Activated effector memory CD4-positive, alpha-beta T cell treated with anti-CD3 and anti-CD28 coated beads, Interleukin-2, amount 50 U/mL, for 16 hours (primary cell): ENCODE measurements at places on chromosomes 2 and 18.

DNA sequence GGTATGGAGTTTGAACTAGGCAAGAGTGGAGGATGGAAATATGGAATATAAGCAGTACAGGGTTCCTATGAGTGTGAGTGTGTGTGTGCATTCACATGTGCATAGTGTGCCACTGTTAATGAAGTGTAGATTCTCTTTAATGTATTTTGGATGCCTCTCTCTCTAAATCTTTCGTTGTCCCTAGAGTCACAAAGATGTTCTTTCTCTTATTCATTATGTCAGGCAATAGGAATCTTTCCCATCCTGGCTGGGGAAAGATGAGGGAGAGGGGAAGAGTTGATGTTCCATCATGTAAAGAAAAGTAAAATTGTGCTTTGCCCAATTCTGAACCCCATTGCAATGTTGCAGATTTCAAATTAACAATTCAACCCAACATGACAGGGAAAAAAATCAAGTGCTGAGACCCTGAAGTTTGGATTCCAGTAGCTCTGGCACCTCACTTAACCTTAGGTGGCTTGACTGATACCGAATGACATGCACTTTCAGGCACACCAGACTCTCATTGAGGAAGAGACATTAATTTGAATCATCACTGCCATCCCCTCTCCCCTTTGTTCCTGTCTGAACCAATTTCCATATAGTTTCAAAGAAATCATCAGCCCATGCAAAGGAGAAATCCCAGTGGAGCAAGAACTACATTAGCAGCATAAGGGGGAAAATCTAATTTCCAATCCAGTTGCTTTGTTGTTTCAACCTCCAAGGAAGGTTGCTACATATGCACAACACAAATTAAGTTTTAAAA lies 28.0 kb downstream of the KLF7 start:
- no peak for DNase-seq

GRCh38 chr2:102839668-102840388 lies 78.0 kb downstream of the TMEM182 start:
- no peak for DNase-seq

DNA sequence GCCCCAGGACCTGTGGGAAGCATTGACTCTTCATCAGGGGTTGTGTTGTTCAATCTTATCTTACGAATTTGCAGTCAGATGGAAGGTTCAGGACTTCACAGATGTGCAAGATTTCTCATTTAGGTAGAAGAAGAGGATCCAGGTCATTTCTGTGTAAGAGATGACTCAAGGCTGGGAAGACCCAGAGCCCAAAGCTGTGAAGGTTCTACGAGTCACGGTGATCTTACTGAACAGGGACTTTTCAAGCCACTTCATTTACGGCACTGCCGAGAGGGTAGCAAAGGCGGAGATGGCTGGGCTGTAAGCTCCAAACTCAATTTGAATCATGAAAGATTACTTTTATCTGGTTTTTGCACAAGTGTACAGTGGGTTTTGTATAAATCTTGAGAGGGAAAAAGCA lies 228.0 kb upstream of the MEX3C start:
- no peak for DNase-seq

DNA sequence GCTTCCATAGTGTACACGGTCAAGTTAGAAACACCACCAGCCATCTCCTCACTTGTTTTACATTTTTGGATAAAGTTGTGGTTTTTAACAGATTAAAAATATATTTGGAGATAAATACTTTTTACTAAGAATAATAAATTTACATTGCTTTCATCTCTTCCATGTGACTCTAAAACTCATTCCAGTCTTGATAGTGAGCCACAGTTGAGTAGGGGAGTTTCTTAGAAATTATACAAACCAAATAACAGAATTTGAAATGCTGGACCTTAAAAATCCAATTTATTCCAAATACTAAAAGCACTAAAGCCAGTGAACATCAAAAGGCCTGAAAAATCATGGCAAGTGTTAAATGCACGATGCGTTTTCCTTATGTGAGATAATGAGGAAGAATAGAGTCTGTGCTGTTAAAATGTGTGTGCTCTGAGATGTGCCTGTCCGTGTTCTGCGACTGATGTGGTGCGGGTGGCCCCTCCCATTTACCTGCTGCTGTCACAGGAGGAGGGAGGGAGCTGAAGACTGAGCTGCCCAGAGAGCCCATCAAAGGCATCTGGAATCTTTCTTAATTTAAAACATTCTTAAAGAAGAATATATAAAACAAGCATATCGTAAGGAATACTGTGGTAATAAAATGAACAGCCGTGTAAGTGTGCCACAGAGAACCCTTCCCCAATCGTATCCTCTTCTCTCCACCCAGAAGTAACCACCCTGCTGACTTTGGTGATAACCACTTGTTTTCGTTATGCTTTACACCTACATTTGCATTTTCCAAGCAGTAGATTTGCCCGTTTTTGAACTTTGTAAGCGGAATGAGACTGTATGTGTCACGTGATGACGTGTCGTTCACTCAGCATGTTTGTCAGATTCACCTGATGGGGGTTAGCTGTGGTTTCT lies 57.0 kb upstream of the TXNDC2 start:
- DNase-seq = no peak

GRCh38 chr2:25853038-25853638 lies 25.1 kb downstream of the ASXL2 start:
- DNase-seq = no peak

DNA sequence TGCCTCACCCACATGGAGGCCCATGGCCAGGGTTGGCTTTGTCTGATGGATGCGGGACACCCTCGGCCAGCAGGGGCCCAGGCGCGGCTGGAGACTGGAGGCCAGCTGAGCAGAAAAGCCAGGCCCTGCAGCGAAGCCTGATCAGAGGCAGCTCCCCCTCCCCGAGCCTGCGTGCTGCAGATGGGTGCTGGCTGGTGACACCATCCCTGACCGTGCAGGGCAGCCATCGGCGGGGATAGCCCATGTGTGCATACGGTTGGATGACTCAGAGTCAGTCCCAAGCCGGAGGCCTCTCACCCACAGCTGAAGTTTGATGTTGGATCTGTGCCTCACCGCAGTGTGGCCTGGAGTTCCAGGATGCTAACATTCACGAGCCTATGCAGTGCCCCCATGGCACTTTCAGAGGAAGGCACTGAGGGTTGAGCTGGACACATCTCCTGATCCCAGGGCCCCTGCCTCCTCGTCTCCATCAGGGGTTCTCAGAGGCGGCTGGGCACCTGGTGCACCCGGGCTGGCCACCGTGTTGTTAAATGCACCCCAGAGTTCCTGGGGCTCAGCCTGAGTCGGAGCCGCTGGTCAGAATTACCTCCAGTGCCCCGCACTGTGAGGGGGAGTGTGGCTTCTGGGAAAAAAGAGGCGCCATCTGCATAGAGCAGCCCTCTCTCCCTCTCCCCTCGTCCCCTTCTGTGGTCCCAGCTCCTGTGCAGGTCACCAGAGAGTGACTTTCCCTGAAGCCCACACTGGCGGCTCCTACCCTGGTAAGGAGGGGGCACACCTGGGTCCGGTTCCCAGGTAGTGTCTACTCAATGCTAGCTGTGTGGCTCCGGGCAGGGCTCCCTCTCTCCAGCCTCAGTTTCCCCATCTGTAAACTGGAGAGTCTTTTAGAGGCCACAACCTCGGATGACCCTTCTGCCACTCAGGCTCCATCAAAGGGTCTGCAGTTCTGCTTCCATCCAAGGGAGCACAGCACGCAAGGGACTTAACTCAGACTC lies 19.4 kb upstream of the KIF1A start:
- peak; percentile 55 for DNase-seq

GRCh38 chr18:74869904-74870863 lies 272.5 kb downstream of the ZNF407 start:
- DNase-seq = no peak

- DNase-seq = no peak
Measured at GRCh38 chr18:78625847-78626246, 353.8 kb upstream of the SALL3 start.

DNA sequence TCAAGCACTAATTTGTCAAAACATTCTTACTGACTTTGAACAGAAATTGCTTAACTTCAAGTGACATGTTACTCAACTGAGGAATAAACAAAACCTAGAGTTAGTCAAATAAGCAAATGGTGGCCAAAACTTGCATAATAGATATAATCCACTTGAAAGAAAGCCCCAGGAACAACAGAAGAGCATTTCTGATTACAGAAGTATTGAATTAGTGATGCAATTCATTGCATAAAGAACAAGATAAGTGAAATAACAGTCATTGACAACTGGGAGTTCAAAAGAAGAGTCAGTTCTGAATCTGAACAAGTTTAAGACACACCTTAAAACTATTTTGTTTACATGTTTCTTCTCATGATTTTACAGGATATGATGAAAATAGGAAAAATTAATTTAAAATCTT lies 30.8 kb downstream of the COBLL1 start:
- DNase-seq = no peak

GRCh38 chr2:96240341-96241038 lies 25.3 kb downstream of the TMEM127 start:
- DNase-seq = no peak

DNA sequence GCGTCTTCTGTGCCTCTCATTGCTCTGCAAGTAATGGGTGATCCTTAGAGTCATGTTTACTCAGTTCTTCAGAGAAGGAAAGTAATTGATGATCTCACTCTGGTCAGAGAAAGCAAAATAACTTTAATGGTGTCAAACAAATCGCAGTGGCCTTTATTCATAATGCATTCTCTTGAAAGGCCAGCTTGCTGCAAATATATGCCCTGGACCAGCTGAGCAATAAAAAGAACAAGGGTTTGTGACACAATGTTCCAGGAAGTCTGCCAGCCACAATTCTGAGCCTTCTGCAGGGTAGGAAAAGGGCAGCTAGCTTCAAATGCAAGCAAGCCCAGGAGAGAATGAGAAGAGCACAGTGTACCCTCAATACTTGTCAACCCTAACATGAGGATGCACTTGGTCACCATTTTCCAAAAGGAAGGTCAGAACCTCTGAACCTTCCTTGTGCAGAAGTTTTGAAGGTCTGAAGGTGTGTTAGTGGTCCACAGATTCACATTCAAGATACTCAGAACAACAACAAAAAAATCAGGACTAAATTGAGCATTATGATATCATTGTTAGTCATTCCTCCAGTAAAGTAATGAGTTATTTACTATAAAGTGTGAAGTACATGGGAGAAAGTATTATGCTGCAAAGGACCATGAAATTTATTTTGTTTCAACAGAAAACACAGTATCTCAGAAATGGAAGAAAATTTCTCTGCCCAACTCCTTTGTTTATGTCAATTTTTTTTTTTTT lies 355.6 kb downstream of the PAX3 start:
- no peak for DNase-seq

- DNase-seq = no peak
Measured at GRCh38 chr2:167756446-167756845, 490.9 kb downstream of the STK39 start.

GRCh38 chr2:233247744-233248143 lies 3.7 kb upstream of the ATG16L1 start:
- peak; percentile 81 for DNase-seq

- no peak for DNase-seq
Measured at GRCh38 chr18:78296166-78296565, 683.5 kb upstream of the SALL3 start.

GRCh38 chr2:26169681-26170414 lies 3.0 kb upstream of the GAREM2 start:
- DNase-seq = peak; percentile 58
